ENCODE measurements at places on chromosomes 4 and X.

DNA sequence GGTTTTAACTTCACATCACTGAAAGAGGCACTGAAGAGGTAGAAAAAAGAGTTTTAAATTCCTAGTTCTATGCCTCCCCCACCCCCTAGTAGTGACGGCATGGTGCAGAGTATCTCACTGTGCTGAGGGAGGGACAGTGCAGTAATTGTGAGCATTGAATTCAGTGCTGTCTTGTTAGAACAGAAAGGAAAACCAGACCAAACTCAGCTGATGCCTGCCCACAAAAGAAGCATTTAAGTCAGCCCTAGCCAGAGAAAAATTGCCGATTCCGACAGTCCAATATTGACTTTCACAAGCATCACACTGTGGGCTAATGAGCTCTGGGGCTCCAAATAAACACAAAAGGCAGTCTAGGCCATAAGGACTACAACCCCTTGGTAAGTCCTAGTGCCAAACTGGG is 417.7 kb downstream of the AR start:
- no peak for DNase-seq

- DNase-seq: no peak
Observed at GRCh38 chr4:183999435-183999834, 94.3 kb downstream of the STOX2 start.

DNA sequence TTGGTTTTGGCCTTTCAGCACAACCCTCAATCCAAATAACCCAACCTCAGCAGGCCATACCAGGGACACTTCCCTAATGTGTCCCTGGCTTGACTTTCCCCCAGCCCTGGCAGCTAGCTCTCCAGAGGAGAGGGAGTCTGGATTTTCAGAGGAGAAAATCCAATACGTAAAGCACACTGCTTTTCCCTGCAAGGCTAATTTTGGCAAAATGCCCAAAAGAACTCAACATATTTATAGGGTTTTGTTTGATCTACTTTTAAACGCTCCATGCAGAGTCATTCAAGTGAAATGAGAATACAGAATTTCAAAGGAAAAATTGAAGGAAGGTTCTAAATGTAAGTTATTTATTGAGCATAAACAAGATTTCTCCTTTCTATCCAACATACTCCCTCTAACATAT is 167.2 kb downstream of the SH3KBP1 start:
- DNase-seq: no peak

- DNase-seq: no peak
Observed at GRCh38 chr4:120299631-120300030, 233.0 kb upstream of the MAD2L1 start.

- no peak for DNase-seq
Observed at GRCh38 chr4:149933120-149933519, 117.5 kb upstream of the IQCM start.

DNA sequence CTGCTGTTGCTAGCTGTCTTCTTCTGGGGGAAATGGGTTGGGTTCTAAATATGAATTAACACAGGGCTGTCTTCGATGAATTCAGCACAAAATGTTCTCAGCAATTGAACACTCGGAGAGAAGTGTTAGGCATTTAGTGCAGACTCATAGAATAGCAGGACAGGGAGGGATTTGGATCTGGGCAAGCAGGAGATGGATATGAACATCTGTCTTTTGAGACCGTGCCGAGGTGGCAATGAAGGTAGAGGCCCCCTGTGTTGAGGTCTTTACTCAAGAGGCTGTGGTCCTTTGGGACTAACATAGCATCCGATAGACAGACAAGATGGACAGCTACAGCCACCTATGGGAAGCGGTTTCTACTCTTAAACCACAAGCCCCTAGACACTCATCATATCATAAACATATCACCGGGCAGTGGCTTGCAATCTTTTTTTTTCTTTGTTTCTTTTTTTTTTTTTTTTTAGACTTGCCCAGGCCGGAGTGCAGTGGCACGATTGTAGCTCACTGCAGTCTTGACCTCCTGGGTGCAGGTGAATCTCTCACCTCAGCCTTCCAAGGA is 6.7 kb downstream of the CD99 start:
- DNase-seq: no peak

Data from H9 (cell line).